ENCODE measurements at places on chromosomes 12 and 14.

GRCh38 chr14:104551851-104552737 is 27.5 kb upstream of the C14orf180 start:
- no peak for DNase-seq

GRCh38 chr14:102424520-102424919 is 61.8 kb downstream of the TECPR2 start:
- no peak for DNase-seq

DNA sequence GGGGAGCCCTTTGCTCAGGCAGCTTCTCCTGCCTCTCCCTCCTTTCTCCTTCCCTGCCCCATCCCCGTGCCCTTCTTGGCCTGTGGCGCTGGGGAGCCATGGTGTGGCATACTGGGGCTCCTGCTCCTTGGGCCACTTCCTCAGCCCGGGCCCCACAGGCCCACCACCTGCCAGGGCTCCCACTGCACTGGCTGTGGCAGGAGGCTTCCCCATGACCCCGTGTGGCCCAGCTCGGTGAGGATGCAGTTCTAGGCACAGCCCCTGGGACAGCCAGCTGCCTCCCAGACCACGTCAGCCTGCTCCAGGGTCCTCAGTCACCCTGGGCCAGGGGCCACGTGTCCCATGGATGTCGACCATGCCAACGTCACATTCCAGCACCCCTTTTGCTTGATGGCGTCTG is 13.0 kb upstream of the AMN start:
- no peak for DNase-seq

- no peak for DNase-seq
Observed at GRCh38 chr12:53100466-53101151, 2.7 kb upstream of the SOAT2 start.

DNA sequence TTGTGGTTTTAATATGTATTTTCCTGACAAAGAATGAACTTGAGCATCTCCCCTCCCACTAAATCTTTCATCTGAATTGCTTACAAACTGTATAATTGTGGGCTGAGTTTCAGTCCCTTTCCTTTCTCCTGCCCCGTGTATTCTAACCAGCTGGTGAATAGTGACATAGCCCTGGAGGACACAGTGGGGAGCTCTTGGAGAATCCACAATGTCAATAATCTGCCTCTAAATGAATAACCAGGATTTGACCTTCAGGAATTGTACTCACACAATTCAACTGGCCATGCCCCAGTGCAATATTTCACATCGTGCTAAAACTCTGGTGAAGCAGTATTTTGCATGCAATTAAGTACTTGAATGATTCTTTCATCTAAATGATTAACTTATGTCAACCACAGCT is 177.2 kb downstream of the C12orf42 start:
- DNase-seq = no peak

DNA sequence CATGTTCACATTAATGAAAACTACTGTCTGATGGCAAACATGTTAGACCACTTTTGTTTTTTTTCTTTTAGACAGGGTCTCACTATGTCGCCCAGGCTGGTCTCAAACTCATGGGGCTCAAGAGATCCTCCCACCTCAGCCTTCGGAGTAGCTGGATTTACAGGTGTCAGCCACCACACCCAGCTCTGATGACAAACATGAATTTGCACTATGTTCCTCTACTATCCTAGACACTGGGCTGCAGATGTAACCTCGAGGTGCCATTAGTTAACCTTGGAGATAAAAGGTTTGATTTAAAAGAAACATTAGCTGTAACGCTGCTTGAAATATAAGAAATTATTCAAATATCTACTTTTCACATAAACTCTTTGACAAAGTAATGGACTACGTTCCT is 8.1 kb downstream of the VPS37B start:
- no peak for DNase-seq

DNA sequence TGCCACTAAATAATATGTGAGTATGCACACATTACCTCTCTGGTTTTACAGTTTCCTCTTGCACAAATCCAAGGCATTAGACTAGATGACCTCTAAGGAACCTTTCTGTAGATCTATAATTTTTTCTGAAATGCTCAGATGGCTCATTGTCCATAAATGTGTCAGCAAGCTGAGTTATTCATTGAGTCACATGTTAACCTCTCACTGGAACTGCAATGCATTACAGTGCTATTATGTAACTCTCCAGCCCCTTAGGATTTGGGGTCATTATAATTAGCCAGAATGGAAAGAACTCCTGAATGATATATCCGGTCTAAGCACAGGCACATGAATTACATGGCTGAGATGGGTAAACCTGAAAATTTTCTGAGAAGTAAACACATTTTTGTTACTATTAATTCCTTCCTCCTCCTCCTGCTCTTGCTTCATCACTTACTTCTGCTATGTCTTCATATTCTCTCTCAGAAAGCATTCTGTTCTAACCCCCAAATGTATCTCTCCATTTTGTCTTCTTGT is 20.3 kb upstream of the DRAM1 start:
- DNase-seq = no peak

GRCh38 chr12:113894697-113895096 is 71.4 kb downstream of the RBM19 start:
- DNase-seq = no peak

- DNase-seq = no peak
Observed at GRCh38 chr12:115542656-115543055, 734.8 kb downstream of the MED13L start.

DNA sequence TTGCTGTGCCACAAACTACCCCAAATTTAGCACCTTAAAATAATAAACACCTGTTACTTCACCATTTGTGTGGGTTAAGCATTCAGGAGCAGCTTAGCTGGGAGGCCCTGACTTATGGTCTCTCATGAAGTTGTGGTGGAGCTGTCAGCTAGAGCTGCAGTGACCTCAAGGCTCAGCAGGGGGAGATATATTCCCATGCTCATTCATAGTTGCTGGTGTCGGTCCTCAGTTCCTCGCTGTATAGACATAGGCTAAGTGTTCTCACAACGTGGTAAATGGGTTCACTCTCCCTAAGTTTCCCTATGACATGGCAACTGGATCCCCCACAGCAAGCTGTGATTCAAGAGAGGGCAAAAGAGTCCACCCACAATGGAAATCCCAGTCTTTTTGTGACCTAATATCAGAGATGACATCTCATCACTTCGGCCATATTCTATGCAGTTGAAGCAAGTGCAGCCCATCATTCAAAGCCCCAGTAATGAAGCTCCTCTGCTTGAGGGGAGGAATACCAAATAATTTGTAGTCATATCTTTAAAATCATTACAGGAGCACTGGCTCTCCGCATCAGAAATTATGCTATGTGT is 41.1 kb downstream of the PRB3 start:
- peak; percentile 12 for DNase-seq

GRCh38 chr12:4011597-4011996 is 138.4 kb upstream of the PARP11 start:
- DNase-seq = no peak

DNA sequence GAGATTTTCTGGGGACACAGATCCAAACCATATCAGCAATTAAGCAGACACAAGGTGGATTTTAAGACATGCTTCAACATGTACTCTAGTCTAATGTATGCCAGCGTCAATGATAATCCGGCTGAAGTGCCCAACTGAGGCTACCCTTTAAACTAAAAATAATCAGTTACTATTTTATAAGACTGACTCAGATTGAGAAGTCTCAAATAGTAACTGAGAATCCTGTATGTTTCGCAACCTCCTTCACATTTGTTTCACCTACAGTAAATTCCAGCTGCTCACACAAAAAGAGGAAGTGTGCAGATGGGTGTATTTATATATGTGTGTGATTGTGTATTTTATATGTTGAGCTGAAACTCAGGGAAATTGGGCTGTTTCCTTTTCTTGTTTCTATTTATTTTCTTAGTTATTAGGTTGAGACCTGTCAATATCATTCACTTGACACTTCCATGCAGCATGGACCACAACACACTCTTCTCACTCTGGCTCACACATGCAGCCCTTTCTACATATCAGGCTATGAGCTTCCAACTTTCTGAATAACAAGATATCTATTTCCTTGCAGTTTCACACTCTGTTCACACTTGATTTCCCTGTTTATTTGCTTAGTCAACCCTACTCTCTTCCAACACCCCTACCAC is 1224.9 kb upstream of the TMEM132C start:
- no peak for DNase-seq

DNA sequence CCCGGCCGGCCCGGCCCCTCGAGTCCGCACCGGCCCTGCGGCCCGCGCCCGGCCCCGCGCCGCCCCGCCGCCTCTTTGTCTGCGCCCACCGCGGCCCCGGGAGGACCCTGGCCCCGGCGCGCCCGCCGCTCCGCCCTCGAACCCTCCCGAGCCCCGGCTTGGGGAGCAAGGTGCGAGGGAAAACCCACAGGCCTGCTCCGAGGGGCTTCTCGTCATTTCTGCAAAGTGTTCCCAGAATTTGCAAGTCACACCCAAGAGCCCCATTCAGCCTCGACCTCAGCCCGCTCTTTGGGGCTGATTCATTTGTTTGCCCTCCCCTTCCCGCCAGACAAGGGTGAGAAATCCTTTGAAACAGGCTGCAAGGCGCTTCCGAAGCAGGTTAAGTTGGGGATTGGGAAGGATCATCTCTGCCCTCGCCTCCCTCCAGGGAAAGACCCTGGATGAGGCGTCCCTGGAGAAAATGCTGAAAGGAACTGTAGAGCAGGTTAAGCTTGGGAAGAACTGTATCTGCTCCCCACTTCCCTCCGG is 325 bp upstream of the CLIP1 start:
- DNase-seq = peak; percentile 74

DNA sequence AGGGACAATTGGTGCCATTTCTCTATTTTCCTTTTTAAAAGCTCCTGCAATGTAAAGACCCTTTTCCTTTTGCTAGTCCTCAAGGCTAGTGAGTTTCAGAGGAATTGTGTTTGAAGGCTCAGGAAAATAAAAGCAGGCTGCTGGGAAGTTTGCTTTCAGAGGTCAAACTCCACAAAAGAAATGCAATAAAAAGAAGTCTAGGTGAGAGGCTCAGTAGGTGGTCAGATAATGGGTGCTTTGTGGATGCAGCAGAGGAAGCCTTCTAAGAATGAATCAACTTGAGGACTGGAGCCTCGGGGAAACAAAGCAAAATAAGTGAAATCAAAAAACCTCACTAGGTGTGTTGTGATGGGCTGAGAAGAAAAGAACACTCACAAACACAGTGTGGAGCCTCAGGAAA is 10.3 kb downstream of the CCDC175 start:
- DNase-seq = no peak

DNA sequence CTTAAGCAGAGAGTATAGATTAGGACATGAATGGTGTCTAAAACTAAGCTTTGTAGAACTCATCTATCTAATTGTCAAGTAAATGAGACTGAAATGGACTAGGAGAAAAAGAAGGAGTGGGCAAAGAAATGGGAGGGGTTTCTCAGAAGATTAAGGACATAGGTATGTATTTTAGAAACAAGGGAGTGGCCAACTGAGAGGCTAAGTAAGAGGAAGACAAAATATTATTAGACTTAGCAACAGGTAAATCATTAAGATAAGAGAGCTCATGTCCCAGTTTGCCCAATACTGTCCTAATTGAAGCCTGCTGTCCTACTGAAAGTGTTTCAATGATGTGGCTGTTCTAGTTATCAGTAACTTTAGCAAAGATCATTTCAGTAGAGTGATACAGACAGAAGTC is 171.4 kb downstream of the KITLG start:
- DNase-seq = no peak

DNA sequence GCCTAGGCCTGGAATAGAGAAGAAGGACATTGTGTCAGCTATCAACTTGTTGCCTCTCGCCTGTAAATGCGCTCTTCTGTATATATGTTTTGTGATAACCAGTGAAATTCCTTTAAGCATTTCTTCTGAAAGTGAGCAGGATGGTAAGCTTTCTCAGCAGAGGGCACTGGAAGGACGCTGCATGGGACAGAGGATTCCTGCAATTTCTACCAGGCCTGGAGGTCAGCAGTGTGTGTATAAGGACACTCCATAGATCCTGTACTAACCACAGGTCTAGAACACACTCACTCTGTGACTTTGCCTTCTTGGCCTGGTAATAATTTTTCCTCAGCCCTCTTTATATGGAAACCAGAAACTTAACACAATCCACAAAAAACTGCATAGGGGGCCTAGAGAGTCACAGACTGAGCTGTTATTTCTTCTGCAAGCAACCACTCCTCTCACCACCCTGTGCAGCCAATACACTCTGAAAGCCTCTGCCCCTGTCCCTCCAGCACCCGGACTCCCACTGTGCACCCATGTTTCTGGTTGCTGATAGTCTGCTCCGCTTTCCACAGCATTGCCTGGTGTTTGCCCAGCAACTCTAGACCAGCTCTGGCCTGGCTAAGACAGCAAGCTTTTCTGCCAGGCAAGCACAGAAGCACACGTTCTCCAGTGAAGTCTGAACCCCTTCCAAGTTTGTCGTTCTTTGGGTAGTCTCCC is 94.0 kb upstream of the RMST start:
- no peak for DNase-seq

- no peak for DNase-seq
Observed at GRCh38 chr12:103021538-103022218, 64.2 kb downstream of the ASCL1 start.

DNA sequence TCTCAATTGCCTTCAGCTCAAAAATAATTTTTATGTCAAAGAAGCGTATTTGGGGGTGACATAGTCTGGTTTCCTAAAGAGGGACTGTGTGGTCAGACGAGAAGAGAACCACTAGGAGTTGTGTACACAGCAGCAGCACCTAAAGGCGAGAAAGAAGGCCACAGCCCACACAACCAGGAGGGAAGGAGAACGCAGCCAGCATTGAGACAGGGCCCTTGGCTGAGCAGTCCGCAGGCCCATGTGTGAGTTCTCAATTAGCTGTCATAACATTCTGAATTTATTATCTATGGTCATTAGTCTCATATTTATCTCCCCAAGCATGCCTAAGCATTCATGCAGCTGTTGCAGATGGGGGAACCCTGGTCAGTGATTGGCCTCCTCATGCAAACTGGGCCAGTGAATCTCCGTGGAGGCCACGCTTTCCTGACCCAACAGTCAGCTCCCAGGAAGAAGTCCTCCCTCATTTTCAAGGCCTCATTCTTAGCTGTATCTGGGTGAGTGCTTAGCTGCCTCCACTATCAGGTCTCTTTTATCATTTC is 81.2 kb upstream of the ATF7IP start:
- DNase-seq = no peak
